ENCODE measurements at places on chromosomes 5 and 9.

DNA sequence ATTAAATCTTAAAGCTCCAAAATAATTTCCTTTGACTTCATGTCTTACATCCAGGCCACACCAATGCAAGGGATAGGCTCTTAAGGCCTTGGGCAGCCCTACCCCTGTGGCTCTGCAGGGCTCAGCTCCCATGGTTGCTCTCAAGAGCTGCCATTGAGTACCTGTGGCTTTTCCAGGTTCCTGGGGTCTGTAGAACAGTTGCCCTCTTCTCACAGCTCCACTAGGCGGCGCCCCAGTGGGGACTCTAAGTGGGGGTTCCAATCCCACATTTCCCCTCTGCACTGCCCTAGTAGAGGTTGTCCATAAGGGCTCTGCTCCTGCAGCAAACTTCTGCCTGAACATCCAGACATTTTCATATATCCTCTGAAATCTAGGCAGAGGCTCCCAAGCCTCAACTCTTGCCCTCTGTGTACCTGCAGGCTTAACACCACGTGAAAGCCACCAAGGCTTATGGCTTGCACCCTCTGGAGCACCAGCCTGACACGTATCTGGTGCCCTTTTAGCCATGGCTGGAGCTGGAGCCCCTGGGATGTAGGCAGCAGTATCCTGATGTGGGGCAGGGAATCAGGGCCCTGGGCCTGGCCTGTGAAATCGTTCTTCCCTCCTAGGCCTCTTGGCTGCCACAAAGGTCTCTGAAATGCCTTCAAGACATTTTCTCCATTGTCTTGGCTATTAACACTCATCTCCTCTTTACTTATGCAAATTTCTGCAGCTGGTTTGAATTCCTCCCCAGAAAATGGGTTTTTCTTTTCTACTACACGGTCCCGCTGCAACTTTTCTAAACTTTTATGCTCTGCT is 185.1 kb downstream of the SMARCA2 start:
- DNase-seq, result no peak

- DNase-seq, result no peak
Measured at GRCh38 chr9:135663451-135663770, 302 bp downstream of the LCN9 start.

DNA sequence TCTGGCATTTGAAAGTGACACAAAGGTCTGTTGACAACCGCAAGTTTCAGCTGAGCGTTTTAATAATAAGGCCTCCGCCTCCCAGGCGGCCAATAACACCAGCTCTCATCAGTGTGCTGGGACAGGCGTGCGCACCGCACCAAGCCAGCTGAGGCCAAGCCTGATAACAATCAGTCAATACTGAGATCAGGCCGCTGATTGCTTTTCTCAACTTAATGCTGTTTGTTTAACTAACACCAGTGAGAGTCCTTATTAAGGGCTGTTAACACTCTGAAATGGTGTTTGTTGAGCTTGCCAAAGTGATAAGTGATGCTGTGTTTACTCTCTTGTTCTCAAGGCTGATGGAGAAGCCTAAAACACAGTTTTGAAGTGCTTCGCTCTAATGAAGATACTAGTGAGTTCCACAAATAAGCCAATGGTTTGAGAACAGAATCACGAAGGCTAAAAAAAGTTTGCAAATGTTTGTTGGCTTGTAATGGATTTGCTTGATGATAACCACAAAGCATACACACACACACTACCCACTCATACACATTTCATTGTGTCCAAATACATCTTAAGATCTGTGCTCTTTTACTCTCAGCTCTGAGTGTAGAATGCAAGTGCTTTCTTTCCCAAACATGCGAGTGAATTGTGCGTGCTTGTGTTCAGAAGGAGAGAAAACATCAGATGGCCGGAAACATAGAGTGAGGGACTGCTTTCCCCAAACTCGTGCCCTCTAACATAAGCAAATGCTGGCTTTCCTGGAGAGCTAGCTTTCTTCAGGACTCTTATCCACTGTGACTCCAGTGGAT is 330.4 kb upstream of the KLF4 start:
- peak; percentile 76 for DNase-seq

- no peak for DNase-seq
Measured at GRCh38 chr5:146720107-146720506, 158.4 kb downstream of the PPP2R2B start.

DNA sequence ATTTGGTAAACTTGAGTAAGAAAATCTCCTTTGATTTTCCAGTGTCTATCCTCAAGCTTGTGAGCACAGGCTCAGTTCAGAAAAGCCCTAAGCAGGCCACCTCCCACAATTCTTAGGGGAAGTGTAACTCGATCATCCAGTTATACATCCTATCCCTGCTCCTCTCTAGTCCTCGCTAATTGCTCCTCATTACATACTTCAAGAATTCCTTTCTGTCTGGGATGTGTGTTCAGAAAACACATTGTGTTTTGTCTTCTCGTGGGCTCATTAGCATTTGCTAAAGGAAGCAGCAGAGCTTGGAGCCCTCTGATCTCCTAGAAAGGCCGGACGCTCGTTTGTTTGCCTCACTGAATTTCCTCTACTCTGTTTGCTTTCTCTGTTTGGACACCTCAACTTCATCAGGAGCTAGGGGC is 268.2 kb upstream of the RFX3 start:
- DNase-seq, result peak; percentile 40

GRCh38 chr5:51392689-51393199 is 9.5 kb downstream of the ISL1 start:
- DNase-seq, result peak; percentile 45

DNA sequence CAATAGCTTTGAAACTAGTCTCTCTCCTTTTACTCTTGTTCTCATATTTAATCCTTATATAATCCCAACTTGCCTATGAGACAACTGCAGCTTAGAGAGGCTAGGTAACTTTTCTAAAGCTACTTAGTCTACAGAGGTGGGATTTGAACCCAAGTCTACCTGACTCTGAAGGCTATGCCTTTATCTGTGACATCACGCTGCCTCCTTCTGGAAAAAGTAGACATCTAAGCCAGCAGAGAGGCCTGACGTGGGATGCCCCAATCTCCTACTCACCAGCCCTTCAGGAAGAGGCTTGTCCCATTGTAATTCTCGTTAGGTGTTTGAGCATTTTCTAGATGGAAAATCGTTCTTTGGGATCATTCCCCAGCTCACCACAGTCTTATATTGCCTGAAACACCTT is 167.5 kb downstream of the HSPA4 start:
- DNase-seq, result no peak

DNA sequence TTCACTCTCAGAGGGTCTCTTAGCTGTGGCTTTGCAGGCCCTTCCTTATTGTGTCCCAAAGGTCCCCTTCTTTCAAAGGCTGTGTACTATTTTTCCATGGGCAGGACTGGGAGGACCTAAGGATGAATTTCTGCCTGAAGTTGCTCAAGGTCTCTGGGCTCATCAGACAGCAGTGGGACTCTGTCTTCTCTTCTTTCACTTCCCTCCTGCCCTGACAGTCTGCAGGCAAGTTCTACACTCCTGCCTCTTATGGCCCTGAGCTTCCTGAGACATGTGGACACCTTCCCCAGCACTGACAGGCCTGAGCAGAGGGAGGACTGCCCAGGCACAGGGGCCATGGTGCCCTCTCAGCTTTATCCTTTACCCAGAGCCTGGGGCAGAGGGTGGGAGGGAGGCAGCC is 14.8 kb downstream of the ENHO start:
- DNase-seq, result no peak

GRCh38 chr9:85727500-85727899 is 14.3 kb downstream of the AGTPBP1 start:
- no peak for DNase-seq

- no peak for DNase-seq
Measured at GRCh38 chr5:150263801-150264621, 25.6 kb downstream of the CAMK2A start.

GRCh38 chr5:181111010-181111409 is 20.0 kb downstream of the OR2V1 start:
- DNase-seq, result no peak

GRCh38 chr5:76765249-76765648 is 49.3 kb downstream of the F2R start:
- no peak for DNase-seq

DNA sequence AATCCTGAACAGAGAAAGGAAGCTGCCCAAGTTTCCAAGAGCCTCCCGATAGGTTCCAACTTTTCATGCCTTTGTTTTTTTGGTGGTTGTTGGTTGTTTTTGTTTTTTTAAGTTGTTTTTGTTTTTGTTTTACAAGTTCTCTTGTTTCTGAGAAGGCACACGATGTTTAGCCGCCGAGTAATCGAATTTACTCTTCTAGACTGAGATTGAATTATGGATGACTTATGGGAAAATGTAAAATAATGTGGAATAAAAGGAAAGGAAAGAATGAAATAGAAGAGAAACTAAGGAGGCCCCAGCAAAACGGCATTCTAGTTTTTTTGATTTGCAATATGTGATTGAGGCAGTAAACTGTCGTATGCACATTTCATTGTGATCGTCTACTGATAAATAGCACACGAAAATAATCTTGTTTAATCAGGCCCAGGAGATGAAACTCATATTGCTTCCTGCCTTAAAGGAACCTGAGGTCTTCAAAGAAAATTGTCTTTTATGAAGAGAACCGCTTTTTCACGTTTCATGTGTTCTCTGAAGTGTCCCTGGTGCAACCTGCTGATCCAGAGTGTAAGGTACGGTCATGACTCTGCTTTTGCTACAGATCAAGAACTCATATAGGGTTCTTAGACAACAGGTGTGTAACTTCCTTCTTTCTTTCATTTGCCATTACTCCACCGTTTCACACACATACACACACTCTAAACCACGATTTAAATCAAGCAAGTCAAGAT is 1.3 kb upstream of the GNAQ start:
- DNase-seq, result peak; percentile 39

DNA sequence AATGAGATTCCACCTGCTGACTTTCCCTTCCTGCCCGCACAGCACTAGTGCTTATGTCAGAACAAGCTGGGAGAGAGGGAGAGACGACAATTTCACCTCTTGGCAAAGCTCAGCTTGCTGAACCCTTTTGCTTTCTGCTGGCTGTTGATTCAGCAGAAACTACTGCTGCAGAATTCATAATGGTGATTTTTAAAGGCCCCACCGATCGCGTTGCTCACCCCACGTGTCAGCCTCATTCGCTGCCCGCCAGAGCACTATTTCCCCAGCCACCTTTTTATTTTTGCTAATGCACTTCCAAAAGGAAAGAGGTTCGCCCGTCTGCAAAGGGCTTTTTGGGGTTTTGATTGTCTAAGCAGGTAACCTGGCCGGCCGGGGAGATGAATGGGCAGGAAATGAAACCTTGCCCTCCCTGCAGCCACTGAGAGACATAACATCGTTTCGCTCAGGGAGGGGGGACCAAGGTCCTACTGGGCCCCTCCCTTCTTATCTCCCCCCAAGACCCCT is 1.3 kb downstream of the PPP2R2B start:
- peak; percentile 13 for DNase-seq

DNA sequence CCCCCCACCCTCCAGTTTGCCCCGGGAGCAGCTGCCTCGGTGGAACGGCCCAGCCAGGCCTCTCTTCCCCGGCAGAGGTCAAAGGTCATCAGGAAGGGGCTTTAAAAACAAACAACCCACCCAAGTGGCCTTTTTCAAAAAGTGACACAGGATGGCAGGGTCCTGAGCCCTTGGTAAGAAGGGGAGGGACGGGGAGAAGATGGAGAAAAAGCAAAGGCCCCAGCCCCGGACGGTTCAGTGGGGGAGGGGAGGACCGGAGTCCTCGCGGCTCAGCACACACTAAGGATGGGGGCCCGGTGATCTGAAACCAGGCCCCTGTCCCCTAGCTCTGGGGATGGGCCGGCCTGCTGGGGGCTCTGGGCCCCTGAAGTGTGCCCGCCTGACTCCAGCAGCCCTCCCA is 1.1 kb downstream of the PRRX2 start:
- DNase-seq, result no peak

GRCh38 chr9:107707915-107708441 is 218.4 kb upstream of the KLF4 start:
- DNase-seq, result no peak

- DNase-seq, result no peak
Measured at GRCh38 chr9:76667521-76667957, 96.7 kb upstream of the PCA3 start.

DNA sequence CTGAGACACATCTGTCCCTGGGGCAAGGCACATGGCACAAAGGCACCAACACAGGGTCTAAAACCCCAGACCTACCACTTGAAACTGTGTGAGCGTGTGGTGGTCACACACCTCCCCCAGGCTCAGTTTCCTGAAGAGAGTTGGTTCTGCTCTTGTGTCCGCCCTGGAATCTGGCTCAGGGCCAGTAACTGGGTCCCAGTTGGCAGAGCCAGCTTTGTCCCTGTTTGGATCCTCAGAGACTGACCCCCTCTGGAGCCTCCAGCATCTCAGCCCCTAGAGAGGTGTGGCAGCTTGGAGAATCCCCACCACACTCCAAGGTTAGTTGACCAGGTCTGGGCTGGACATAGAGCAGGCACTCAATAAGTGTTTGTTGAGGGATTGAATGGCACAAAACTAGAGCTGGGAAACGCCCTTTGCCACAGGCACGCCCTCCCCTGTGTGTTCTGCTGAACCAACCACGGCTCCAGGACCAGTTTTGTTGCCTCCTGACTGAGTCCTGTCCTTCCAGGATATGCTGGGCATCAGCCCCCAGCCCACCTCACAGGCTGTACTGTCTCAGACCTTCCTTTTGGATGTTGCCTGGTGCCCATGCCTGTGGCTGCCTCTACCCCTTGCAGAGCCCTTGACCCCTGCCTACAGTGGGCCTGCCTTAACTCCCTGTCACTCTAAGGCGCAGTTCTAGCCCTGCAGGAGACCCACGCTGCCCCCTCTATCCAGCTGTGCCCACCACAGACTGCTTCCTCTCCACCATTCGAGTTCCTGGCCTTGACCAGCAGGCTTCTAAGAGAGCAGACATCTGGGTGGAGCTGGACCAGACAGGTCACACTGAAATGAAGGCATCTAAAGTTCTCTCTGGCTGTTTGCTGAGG is 3.8 kb upstream of the PDLIM4 start:
- DNase-seq, result no peak

GRCh38 chr5:123112196-123112595 is 23.2 kb downstream of the PRDM6 start:
- no peak for DNase-seq

DNA sequence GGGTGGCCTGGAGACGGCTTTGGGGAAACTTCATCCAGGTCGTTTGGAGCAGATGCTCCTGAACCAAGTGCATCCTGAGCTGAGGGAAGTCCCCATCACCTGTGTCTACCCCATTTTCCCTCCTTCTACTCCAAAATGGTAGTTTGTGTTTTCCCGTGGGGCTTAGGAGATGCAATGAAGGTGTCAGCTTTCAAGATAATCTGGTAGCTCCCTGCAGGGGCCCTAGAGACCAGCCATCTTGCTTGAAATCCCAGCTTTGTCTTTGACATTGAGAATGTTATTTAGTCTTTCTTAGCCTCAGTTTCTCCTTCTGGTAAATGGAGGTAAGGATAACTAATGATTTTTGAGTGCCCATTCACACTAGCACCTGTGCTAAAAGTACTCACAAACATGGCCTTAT is 77.4 kb downstream of the WWC1 start:
- no peak for DNase-seq

DNA sequence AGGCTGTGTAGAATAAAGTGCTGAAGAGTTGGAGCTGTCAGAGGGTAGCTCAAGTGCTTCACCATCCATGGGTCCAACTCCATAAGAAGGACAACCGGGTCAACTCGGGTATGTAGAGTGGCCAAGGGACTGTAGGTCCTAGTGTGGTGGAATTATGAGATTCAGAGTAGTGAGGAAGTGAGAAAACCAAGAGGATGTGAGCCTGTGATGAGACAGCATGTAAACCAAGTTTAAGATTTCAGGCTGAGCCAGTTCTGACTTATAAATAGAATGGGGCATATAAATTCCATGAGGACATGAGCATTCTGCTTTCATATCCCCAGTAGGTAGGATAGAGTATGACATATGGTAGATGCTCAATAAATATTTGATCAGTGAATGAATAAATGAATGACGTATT is 96.3 kb downstream of the CFAP95 start:
- DNase-seq, result no peak

GRCh38 chr5:77867194-77867691 is 91.1 kb upstream of the TBCA start:
- DNase-seq, result no peak

- no peak for DNase-seq
Measured at GRCh38 chr9:68545033-68545705, 4.5 kb upstream of the TMEM252 start.
